ENCODE measurements at places on chromosomes 12 and 14. TPM values are rescaled to one million over a fixed set of nuclear protein-coding genes. Genes with fewer than 3 reads are reported as not detected.

- no peaks in the 10 kb centered on the region for H3K4me1 ChIP-seq
- H3K36me3 ChIP-seq: no peaks in the 10 kb centered on the region
- peaks cover 2% of the 10 kb centered on the region for H3K27me3 ChIP-seq
- no peak overlapping the region for H3K4me3 ChIP-seq
These were observed 19.1 kb downstream of the LRTM2 start for GRCh38 chr12:1839464-1839863.

GRCh38 chr12:131796754-131797587 is 31.2 kb upstream of the MMP17 start:
- peaks cover 12% of the 10 kb centered on the region for H3K36me3 ChIP-seq
- H3K4me3 ChIP-seq: no peak overlapping the region
- H3K27ac ChIP-seq: no peak overlapping the region
- no peak for DNase-seq
- H3K27me3 ChIP-seq: no peaks in the 10 kb centered on the region

DNA sequence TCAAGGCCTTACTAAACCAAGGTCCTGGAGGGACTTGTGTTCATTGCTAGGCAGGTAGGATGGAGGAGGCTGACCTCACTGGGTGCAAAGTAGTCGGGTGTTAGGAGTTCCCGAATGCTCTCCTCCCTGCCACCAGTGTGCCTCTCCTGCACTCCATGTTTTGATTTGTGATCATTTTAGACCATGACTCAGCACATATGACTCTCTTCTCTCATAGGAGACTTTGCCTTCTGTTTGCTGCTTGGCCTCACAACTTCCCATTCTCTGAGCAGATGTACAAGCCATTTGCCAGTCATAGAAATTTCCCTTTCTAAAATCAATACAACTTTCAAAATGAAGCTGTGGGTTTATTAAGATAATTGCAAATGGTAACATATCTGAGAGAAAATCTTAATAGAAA is 46.6 kb upstream of the LRIG3 start:
- DNase-seq: no peak
- no peaks in the 10 kb centered on the region for H3K27me3 ChIP-seq
- H3K36me3 ChIP-seq: no peaks in the 10 kb centered on the region
- no peak overlapping the region for H3K4me3 ChIP-seq
- no peaks in the 10 kb centered on the region for H3K4me1 ChIP-seq

GRCh38 chr14:96095058-96095457 is 55.9 kb downstream of the C14orf132 start:
- no peaks in the 10 kb centered on the region for H3K36me3 ChIP-seq
- no peak overlapping the region for H3K4me3 ChIP-seq
- no peaks in the 10 kb centered on the region for H3K27me3 ChIP-seq

DNA sequence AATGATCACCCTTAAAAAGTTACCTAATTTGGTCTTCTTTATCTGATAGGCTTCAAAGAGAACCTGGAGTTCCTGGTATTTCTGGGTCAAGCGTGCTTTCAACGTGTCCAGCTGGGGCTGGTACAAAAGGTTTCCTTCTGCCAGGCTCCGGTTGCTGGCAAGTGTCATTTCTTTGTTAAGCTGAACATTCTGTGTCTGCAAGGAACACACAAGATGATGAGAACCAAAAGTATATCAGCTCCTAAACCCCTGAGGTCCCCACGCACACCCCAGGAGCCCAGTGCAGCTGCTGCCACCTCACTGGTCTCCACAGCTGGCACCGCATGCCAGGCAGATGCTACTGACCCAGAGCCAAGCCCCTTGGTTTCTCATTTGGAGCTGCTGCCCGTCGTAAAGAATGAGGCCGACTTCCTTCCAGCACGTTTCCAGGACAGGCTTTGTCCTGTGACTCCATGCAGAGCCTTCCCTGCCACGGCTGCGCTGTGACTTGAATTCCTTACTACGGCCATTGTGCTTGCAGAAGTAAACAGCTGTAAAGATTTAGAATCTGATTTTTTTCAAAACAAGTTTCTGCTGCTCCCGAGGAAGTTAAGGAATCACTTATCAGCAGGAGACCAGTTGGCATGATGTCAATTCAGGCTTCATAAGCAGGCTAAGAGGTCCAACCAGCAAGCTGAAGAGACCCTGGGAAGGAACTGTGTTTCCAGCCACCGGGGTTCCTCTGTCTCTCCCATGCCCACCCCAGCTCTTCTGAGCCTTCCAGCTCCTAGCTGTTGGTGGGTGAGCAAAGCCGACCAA is 24.9 kb downstream of the VPS37B start:
- H3K4me1 ChIP-seq: peaks cover 43% of the 10 kb centered on the region
- peak; percentile 24 for DNase-seq
- peaks cover 28% of the 10 kb centered on the region for H3K36me3 ChIP-seq
- peak overlapping the region; percentile 82 for H3K27ac ChIP-seq
- H3K4me3 ChIP-seq: peak overlapping the region; percentile 81
- H3K27me3 ChIP-seq: no peaks in the 10 kb centered on the region

DNA sequence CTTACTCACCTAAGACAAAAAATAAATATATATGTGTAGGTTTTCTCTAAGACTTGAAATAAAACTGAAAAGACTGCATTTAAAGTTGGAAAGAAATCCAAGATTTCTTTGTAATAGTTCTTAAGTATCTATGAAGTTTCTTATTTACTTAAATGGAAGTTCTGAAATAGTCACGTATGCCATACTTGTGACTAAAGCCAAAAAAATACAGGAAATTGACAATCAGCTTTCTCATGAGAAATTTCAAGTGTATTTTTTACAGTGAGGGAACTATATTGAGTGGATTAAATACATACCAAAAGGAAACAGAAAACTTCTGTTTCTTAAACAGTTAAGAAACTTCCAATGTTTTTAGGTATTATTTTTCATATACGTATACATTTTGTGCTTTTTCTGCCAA is 188.1 kb downstream of the DPY19L2 start:
- H3K4me1 ChIP-seq: no peaks in the 10 kb centered on the region
- H3K27ac ChIP-seq: no peak overlapping the region
- peaks cover 2% of the 10 kb centered on the region for H3K27me3 ChIP-seq

- H3K27ac ChIP-seq: no peak overlapping the region
- H3K27me3 ChIP-seq: no peaks in the 10 kb centered on the region
- peaks cover 28% of the 10 kb centered on the region for H3K36me3 ChIP-seq
- H3K4me1 ChIP-seq: peaks cover 1% of the 10 kb centered on the region
These were observed 74.6 kb downstream of the CIT start for GRCh38 chr12:119802472-119802871.

DNA sequence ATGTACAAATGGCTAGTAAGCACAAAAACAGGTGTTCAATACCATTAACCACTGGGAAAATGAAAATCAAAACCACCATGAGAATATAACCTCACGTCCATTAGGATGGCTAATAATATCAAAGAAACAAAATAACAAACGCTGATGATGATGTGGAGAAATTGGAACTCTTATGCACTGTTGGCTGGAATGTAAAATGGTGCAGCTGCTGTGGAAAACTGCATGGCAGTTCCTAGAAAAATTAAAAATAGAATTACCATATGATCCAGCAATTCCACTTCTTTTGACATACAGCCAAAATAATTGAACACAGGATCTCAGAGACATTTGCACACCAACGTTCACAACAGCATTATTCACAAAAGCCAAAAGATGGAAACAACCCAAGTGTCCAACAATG is 51.5 kb downstream of the TMPRSS12 start:
- H3K36me3 ChIP-seq: no peaks in the 10 kb centered on the region
- DNase-seq: no peak
- no peaks in the 10 kb centered on the region for H3K4me1 ChIP-seq
- H3K27me3 ChIP-seq: peaks cover 3% of the 10 kb centered on the region

DNA sequence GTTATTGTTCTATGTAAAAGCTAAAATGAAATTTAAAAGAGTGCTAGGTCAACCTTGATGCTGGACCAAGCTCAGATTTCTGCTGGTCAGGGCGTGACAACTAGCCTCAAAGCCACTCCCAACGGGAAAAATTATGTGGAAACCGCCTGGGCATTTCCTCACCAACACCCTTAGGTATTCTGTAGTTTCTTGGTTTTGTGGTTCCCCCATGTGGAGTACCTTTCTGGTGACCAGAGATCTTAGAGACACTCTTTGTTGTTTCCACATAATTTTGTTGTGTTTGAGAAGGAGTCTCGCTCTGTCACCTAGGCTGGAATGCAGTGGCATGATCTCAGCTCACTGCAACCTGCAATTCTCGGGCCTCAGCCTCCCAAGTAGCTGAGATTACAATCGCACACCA is 119.9 kb downstream of the DENND5B start:
- DNase-seq: no peak
- no peak overlapping the region for H3K4me3 ChIP-seq
- H3K27ac ChIP-seq: no peak overlapping the region
- H3K27me3 ChIP-seq: peaks cover 2% of the 10 kb centered on the region
- no peaks in the 10 kb centered on the region for H3K36me3 ChIP-seq

GRCh38 chr14:68953196-68953555 is 25.9 kb downstream of the ACTN1 start:
- H3K4me3 ChIP-seq: peak overlapping the region; percentile 36
- H3K27ac ChIP-seq: peak overlapping the region; percentile 69
- no peak for DNase-seq
- no peaks in the 10 kb centered on the region for H3K27me3 ChIP-seq
- H3K4me1 ChIP-seq: peaks cover 71% of the 10 kb centered on the region

DNA sequence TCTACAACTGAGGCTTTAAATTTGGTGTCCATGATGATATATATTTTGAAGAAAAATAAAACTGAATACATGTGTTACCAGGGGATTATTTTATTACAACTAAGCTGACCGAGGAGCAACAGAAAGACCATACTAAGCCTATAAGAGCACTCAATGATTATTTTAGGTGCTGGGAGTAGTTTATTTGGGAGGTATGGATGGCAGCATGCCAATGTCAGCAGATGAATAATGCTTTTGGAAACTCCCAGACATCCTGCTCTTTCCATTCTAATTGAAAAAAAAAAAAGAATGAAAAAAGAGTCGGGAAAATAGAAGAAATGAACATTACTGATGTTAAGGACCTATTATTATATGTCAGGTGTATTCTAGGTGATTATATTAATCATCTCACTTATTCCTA is 441.2 kb downstream of the BTG1 start:
- H3K4me1 ChIP-seq: no peaks in the 10 kb centered on the region
- no peaks in the 10 kb centered on the region for H3K36me3 ChIP-seq
- H3K27ac ChIP-seq: no peak overlapping the region
- H3K27me3 ChIP-seq: no peaks in the 10 kb centered on the region

DNA sequence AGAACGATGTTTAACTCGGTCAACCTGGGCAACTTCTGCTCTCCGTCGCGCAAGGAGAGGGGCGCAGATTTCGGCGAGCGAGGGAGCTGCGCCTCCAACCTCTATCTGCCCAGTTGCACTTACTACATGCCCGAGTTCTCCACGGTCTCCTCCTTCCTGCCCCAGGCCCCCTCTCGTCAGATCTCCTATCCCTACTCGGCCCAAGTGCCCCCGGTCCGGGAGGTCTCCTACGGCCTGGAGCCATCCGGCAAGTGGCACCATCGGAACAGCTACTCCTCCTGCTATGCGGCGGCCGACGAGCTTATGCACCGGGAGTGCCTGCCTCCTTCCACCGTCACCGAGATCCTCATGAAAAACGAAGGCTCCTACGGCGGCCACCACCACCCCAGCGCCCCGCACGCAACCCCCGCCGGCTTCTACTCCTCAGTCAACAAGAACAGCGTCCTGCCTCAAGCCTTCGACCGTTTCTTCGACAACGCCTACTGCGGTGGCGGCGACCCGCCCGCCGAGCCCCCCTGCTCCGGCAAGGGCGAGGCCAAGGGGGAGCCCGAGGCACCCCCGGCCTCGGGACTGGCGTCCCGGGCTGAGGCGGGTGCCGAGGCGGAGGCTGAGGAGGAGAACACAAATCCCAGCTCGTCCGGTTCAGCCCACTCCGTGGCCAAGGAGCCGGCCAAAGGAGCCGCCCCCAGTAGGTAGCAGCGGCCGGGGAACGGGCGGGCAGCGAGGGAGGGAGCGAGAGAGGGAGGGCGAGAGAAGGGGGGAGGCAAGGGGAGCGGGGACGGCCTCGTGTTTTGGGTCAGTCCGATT is 513 bp downstream of the HOXC11 start:
- H3K4me3 ChIP-seq: peak overlapping the region; percentile 30
- no peaks in the 10 kb centered on the region for H3K36me3 ChIP-seq
- DNase-seq: no peak
- peaks cover 90% of the 10 kb centered on the region for H3K27me3 ChIP-seq
- H3K27ac ChIP-seq: peak overlapping the region; percentile 71

- no peak overlapping the region for H3K27ac ChIP-seq
- H3K36me3 ChIP-seq: no peaks in the 10 kb centered on the region
- H3K4me1 ChIP-seq: no peaks in the 10 kb centered on the region
These were observed 69.9 kb downstream of the TGFB3 start for GRCh38 chr14:75911883-75912282.

DNA sequence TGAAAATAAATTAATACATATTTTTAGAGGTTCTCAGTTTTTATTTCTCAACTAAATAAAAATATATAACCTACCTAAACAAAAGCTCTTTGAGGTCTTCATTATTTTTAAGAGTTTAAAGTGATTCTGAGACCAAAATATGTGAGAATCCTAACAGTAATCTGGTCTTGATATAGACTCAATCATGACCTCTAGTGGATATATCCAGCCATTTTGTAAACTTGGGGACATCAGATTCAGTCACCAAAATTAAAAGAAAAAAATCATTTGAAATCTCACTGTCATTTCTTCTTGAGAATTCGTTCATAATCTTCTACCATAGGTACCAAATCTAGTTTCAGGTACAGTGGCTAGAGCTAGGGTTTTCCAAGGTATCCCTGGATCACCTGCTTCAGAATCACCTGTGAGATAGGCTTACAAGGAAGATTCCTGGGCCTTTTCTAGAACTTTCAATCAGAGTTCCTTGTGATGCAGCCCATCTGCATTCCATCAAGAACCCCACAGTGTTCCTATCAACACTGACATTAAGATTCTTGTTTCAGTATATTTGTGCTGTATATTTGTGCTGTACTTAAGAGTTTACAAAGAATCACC is 214.9 kb downstream of the ADAMTS20 start:
- DNase-seq: no peak
- no peak overlapping the region for H3K27ac ChIP-seq
- no peak overlapping the region for H3K4me3 ChIP-seq
- no peaks in the 10 kb centered on the region for H3K27me3 ChIP-seq
- no peaks in the 10 kb centered on the region for H3K4me1 ChIP-seq

DNA sequence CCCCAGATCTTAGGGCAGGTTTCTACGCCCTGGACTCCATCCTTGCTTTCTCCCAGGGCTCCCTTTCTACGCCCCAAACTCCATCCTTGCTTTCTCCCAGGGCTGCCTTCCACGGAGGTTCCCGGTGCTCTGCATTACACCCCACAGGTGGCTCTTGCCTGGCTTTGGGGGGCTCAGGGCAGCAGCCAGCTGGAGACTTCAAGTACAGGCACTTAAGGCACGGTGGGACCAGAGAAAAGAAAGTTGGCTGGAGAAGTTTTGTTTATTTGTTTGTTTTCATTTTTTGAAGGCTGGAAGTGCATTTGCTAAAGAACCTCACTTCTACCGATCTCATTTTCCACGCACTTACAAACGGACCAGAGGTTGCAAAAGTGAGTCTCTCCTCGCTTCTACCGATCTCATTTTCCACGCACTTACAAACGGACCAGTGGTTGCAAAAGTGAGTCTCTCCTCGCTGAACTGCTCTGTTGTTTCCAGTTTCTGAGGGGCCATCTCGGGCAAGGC is 103.8 kb upstream of the MED13L start:
- H3K4me3 ChIP-seq: no peak overlapping the region
- no peaks in the 10 kb centered on the region for H3K36me3 ChIP-seq
- H3K27ac ChIP-seq: no peak overlapping the region
- peaks cover 9% of the 10 kb centered on the region for H3K4me1 ChIP-seq

CCND2 gene
- total RNA-seq: 417 TPM

KRT8 gene
- total RNA-seq: 0.20 TPM

LRP1-AS gene
- not detected for total RNA-seq

SLC15A4 gene
- 25.8 TPM for total RNA-seq

RAD51AP1 gene
- total RNA-seq: 44.6 TPM

STRAP gene
- 59.3 TPM for total RNA-seq

BMP4 gene
- 0.34 TPM for total RNA-seq

MFAP5 gene
- not detected for total RNA-seq

SLC7A8 gene
- 1.8 TPM for total RNA-seq

Data from activated naive CD8-positive, alpha-beta T cell treated with anti-CD3 and anti-CD28 coated beads, Interleukin-2, amount 10 ng/mL, durations not matched to agents 7 days and 5 days (primary cell).